COR-L47 (cell line): ENCODE measurements at places on chromosomes 7 and 10.

DNA sequence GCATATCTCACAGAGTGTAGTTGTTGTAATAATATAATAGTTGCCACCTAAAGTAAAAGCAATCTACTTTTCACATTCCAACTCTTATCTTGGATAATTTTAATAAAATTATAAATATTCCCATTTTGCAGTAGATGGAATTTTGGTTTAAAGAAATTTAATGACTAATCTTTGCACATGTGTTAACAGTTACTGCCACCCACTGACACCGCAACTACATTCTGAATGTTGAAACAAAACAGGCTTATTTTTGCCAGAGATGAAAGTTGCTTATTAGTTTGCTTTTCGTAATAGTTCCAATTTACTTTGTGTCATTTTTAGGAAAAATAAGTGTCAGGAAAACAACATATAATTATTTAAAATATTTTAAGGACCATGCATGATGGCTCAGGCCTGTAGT is 557.5 kb upstream of the PCDH15 start:
- no peak for DNase-seq

GRCh38 chr7:24858108-24858977 is 101.1 kb upstream of the GSDME start:
- no peak for DNase-seq

DNA sequence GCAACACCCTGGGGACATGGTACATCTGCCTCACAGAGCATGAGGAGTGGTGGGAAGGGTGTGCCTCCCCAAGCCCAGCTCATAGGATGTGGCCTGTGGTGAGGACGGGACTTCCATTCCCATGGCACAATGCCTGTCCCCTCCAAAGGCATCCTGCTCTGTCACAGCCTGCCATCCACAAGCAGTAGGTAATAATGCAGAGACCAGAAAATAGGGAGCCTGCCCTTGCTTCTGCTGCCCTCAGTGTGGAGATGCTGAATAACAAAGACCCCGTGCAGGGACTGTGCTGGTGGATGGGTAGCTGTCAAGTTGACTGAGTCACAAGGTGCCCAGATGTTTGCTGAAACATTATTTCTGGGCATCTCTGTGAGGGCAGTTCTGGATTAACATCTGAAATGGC is 199.9 kb upstream of the GRB10 start:
- DNase-seq = no peak

GRCh38 chr10:64344211-64344610 is 823.0 kb downstream of the REEP3 start:
- DNase-seq = no peak

GRCh38 chr7:148265896-148266295 is 324.7 kb upstream of the C7orf33 start:
- DNase-seq = no peak

GRCh38 chr7:100585511-100586265 is at the start of gene LRCH4:
Gene LRCH4, minus strand, starts transcription at chr7:100586129. Its CDS starts 29 bp downstream, at chr7:100586100.
- DNase-seq = peak; percentile 23

DNA sequence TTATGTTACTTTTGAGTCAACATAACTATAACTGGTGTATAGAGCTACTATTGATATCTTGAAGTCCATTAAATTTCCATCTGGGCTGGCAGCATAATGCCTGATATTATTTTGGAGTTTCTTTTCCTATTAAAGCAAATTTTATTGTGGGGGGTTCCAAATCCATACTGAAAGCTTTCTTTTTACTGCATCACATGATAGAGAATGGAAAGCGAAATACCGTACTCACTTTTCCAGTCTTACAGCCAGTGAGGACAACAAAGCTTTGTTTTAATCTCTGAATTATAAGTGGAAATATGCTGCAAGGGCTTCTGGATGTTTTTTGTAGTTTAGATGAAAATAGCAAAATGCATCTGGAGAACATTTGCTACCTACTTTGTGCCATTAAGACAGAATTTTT is 477.5 kb upstream of the SEMA3D start:
- no peak for DNase-seq

- no peak for DNase-seq
Observed at GRCh38 chr10:29426420-29426819, 137.6 kb downstream of the LYZL1 start.
